ENCODE measurements at places on chromosomes 16 and 17. TPM values are rescaled to one million over a fixed set of nuclear protein-coding genes. Genes with fewer than 3 reads are reported as not detected.

The PIPOX gene
- total RNA-seq: not detected

The ZNF205 gene
- total RNA-seq: 11.8 TPM

The ARL5C gene
- not detected for total RNA-seq

The OR3A3 gene
- total RNA-seq: not detected

DNA sequence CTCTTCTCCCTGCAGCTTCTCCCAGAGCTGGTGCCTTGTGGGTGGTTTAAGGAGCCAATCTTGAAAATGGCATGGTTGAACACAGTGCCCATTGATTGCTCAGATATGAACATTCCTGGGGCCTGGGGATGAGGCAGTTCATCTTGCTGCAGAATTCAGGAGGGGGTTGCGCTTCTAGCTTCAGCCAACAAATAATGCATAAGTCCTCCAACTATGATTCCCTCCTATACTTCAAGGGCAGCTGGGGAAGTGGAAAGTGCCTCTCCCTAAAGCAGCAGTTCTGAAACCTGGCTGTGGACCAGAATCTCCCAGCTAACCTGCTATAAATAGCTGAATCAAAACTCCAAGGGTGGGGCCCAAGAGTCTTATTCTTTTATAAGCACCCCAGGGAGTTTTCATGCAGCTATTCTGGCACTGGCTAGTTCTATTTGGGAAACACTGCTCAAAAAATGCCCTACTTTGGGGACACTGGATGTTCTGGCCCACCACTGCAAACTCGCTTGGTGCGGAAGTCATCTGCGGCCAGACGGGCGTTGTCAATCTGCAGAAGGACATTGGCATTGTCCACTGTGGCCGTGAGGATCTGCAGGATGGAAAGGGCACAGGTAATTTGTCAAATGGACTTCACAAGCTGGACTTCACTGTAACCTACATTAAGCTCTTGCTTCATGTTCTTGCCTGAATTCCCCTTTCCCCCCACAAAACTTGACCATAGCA is 130.3 kb downstream of the CCDC144A start:
- no peak for DNase-seq

GRCh38 chr16:79599837-79600637 is 500 bp downstream of the MAF start:
- DNase-seq: peak; percentile 30

GRCh38 chr16:985646-986400 is 4.3 kb downstream of the SOX8 start:
- DNase-seq: no peak

- DNase-seq: no peak
Observed at GRCh38 chr17:37530420-37530819, 40.7 kb downstream of the DUSP14 start.

- DNase-seq: no peak
Observed at GRCh38 chr16:15492091-15492740, 57.8 kb downstream of the BMERB1 start.

GRCh38 chr16:48413272-48413671 is 28.1 kb upstream of the SIAH1 start:
- DNase-seq: no peak

DNA sequence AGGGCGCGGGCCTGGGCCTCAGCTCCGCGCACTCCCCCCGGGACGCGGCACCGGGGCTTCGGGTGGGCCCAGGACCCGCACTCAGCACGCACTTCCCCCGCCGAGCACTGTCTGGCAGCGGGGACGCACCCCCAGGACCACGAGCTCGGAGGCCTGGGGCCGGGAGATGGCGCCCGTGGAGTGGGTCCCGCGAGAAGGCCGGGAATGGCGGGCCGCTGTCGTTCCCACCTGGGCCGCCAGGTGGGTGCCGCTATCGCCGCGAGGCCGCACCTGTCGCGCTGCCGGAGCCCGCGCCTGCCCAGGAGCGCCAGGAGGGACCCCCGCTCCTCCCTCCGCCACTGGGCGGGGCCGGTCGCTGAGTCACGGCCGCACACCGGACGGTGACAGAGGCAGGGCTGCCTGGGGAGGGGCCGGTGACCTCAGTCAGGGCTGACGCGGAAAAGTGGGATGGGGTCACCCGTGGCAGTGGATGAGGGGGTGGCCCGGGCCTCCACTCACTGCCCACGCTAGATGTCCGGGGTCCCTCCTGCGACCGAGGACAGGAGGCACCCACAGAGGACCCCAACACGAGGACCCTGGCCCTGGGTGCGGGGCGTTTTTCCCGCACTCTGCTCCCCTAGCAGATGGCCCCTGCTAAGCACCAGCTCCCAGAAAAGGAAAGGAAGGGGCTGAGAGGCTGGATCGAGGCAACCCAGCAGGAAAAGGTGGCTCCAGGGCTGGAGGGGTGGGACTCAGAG is 6.9 kb upstream of the ACTG1 start:
- peak; percentile 50 for DNase-seq

DNA sequence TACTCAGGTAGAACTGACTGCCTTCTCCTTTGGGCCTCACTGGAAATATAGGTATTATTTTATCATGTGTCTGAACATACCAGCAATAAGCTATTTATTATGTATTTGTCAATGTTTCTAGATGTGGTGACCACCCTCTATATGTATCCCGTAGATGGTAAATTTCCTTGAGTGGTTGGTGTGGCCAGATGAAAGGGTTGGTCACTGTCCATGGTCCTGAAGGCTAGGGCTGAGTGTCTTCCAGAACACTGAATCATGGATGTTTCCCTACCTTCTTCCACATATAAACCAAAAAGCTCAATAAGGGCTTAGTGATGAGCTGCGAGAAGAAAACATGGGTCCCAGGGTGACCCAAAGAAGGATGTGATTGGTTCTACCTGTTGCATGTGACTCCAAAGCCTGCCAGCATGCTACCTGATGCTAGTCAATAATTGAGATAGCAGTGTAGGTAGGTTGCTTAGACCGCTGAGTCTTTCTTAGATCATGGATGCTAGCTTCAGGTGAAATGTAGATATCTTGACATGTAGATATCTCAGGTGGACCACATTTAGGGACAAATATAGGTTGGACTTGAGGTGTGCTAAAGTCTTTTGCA is 150.3 kb downstream of the ASIC2 start:
- peak; percentile 53 for DNase-seq

- no peak for DNase-seq
Observed at GRCh38 chr16:66387817-66388332, 21.4 kb downstream of the CDH5 start.

All from MCF 10A (cell line).